Activated CD8-positive, alpha-beta memory T cell treated with anti-CD3 and anti-CD28 coated beads for 1 hour (primary cell): ENCODE measurements at places on chromosomes 1 and 21.

- no peak for DNase-seq
Measured at GRCh38 chr21:36247316-36248010, 72.5 kb upstream of the MORC3 start.

DNA sequence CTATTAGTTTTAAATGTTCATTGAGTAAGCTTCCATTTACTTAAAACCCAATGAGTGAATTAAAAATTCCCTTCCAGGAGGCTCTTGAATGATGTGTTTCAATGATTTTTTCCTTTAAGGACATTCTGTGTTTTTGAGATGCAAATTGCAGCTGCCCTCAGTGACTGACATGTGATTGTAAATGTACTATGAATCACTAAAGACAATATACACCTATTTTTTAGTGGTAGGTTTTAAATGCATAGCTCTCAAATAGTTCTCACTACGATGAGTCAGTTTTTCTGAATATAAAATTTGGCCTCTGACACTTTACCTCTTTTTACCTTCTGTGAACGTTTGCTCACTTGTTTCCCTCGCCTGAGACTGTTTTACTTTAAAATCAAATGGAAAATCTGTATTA is 204.7 kb downstream of the BARHL2 start:
- DNase-seq: no peak

DNA sequence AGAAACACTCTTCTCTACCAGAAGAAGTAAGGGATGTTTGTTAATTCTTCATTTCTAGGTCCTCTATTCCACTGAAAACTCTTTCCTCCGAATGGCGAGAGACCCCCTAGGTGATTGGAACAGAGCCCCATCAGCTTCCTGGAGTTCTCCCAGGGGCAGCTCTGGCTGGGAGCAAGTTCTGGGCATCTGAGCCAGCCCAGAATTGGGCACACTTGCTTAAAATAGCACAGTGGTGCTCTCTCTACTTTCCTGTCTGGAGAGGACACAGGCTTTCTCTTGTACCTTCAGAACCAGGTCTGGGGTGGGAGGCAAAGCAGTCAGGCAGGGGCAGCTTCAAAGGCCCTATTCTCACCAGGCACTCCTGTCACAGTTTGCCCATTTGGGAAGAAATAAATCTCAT is 83.2 kb upstream of the CNTN2 start:
- no peak for DNase-seq

DNA sequence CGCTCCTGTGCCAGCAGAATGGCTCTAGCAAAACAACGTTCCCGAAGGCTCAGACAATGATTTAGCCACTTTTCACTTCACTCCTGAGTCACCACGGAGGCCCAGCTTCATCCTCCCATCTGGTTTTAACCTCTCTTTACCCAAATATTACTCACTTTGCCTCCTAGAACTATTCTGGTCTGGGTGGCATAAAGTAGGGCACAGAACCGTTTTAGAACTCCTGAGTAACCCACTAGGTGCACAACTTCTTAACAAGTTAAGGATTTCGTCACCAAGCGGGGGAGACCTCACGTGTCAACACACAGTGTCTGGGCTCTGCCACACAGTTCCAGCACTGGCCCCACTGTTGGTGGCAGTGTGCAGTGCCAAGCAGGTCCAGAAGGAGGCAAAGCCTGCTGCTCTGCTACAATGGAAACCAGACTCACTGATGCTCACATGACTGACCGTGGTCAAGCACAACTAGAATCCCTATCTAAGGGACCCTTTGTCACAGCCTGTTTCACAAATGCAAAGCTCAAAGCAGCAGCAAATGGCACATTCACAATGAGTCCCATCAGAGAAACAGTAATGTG is 121.7 kb downstream of the SIPA1L2 start:
- DNase-seq: no peak

- DNase-seq: no peak
Measured at GRCh38 chr1:119941392-119941791, 45.1 kb upstream of the ADAM30 start.

- no peak for DNase-seq
Measured at GRCh38 chr1:235928197-235928596, 61.5 kb upstream of the LYST start.

DNA sequence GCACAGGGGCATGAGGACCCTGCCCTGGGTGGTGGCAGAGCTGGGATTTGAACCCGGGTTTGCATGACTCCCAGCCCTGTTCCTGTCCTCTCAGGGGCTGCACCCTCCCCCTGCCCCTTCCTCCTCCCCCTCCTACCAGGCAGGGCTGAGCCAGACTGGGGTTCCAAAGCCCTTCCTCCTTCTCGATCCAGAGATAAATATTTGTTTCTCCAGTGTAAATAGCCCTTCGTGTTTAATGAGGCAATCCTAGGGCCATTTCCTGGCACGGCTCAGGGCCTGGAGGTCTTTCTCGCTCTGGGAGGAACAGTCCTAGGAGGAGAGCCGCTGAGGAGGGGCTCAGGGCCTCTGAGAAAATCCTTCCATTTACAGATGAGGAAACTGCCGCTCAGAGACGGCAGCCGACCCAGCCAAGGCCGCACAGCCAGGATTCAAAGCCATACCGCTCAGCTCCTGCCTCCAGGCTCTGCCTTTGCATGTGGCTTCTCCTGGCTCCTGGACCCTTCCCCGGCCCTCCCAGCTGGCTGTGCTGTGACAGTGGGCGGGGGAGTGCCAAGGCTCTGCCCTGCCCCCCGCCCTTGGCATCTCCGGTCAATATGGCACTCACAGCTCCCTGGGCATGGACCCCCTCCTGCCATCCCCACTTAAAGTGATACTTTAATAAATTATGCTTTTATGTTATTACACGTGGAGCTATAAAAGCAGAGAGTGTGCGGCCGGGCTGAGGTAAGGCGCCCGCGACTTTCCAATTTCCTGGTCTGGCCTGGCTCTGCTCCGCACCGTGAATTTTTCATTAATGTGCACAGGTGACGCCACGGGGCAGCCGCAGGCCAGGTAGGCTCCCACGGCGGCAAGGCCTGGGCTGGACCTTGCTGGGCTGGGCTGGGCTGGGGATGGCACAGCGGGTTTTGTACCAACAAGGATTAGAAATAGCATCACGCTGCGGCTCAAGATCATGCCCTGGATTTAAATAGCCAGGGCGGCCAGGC is 114.7 kb upstream of the WNT4 start:
- DNase-seq: no peak

DNA sequence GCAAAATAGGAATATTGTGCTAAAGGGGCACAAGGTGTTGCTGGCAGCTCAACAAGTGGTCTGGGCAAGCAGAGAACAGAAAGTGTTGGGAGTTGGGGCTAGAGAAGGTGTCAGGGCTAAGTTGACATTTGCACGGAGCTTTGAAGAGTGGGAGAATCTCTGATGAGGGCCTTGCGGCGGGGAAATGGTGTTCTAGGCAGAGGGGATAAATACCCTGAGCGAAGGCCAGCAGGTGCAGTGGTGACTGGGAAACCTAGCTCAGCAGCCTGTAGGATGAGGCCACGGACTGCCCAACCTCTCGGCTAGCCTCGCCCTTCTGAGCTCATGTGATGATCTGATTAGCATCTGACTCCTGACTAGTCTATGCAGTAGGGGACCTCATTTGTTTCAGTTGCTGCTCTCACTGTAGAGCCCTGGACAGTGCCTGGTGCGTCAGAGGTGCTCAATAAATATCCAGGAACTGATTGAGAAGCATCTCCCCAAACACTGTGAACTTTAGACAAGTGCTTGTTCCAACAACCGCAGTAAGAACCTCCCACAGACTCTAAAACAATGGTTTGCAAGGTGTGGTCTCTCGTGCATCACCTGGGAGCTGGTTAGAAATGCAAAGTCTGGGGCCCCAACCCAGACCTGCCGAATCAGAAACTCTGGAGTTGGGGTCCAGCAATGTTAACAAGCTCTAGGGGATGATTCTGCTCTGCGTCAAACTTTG is 1.0 kb upstream of the FOXO6 start:
- DNase-seq: no peak

DNA sequence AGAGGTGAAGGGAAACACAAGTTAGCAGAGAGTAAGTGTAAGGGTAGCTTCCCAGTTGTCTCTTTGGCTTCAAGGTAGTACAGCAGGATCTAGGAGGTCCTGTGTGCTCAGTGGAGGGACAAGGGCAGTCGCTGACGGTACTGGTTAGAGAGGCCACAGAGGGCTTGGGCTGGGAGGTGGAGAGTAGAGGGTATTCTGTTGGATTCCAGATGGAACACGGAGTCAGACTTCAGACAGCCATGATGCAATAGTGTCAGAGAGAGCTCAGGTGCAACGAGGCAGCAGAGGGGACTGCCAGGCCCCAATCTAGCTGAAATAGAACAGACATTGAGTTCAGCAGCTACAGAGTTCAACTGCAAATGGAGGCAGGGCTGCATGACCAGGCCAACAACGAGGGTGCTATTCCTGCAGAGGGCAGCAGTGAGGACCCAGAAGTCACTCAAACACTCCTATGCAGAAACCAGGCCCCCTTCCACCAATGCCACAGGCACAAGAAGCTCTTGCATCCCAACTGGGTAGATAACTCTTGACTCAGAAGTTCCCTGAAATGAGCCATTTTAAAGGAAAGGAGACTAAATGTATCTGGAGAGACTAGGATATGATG is 325.0 kb upstream of the ESRRG start:
- DNase-seq: no peak

DNA sequence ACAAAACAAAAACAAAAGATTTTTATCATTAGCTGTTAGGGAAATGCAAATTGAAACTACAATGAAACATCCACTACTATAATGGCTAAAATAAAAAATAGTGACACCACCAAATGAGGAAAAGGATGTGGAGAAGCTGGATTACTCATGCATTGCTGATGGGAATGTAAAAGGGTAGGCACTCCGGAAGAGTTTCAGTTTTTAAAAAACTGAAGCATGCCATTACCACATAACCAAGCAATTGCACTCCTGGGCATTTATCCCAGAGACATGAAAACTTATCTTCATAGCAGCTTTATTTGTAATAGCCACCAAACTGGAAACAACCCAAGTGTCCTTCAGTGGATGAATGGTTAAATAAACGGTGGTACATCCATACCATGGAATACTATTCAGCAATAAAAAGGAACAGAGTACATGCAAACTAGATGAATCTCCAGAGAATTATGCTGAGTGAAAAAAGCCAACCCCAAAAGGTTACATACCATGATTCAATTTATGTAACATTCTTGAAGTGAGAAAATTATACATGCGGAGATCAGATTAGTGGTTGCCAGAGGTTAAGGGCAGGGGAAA is 14.5 kb upstream of the CFAP298 start:
- no peak for DNase-seq

- DNase-seq: no peak
Measured at GRCh38 chr1:11129649-11130390, 30.2 kb upstream of the EXOSC10 start.

GRCh38 chr1:68010543-68010942 is 39.9 kb downstream of the DIRAS3 start:
- DNase-seq: no peak

- no peak for DNase-seq
Measured at GRCh38 chr1:27416387-27417111, 24.1 kb downstream of the GPR3 start.

GRCh38 chr1:152960452-152961044 is 9.9 kb upstream of the SPRR4 start:
- DNase-seq: no peak

DNA sequence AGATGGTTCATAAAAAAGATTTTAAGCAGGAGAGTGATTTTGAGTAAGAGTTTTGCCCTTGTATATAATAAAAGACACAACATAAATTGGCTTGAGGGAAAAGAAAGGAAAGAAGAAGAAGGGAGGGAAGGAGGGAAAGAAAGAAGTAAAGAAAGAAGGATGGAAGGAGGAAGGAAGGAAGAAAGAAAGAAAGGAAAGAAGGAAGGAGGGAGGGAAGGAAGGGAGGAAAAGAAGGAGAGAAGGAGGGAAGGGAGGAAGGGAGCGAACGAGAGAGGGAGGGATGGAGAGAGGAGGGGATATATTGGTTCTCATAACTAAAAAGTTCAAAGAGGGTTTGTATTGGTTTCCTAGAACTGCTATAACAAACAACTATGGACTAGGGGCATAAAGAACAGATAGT is 62.2 kb upstream of the PAX7 start:
- DNase-seq: no peak

GRCh38 chr1:51915951-51916350 is 37.4 kb upstream of the NRDC start:
- no peak for DNase-seq

DNA sequence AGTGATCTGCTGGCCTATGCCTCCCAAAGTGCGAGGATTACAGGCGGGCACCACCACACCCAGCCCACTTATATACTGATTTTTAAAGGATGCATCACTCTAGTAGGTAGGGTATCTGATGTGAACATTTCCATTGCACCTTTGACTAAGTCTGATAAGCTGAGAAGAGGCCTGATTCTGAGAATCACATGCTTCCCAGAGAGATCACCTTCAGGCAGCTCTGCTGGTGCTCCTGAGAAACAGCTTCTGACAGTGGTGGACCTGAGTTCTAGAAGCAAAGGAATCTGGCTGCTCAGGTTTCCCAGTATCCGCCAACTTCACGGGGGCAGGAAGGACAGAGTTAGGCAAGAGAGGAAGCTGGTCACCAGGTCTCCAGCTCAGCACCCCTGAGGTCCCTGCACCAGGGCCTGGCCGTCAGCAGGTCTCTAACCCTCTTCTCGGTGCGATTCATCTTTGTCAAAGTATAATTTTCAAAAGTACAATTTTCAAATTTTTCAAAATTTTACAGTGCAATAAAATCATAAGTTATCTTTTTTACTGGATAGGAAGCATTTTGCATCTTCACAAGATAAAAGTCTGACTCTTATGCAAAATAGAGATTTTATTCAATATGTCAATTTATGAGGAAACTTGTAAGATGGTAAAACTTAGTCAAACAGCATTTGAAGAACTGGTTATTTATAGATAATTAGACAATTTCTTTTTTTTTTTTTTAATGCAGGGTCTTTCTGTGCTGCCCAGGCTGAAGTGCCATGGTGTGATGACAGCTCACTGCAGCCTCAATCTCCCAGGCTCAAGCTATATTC is 25.8 kb upstream of the MPZL1 start:
- DNase-seq: no peak
